AG20443 (cell line): ENCODE measurements at places on chromosomes 1 and 21.
A peak's percentile ranks its signal among the peaks of the same experiment; 100 is the strongest.

DNA sequence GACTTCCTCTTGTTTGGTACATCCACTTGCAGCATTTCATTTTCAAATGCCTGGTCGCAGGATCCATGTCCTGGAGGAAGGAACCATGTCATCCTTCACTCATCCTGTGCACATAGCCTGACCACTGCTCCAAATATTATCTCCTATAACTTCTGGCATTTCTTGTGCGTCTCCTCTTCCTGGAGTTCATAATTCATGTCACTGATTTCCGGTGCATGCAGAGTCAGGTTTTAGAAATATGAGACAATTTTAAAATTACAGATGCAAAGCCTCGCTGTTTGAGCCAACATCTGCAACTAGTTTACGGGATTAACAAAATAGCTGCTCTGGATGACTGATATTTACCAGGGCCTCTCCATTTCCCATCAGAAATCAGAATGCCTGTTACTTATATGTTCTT, 268.1 kb downstream of the DNM3 start:
- DNase-seq: peak; percentile 33

DNA sequence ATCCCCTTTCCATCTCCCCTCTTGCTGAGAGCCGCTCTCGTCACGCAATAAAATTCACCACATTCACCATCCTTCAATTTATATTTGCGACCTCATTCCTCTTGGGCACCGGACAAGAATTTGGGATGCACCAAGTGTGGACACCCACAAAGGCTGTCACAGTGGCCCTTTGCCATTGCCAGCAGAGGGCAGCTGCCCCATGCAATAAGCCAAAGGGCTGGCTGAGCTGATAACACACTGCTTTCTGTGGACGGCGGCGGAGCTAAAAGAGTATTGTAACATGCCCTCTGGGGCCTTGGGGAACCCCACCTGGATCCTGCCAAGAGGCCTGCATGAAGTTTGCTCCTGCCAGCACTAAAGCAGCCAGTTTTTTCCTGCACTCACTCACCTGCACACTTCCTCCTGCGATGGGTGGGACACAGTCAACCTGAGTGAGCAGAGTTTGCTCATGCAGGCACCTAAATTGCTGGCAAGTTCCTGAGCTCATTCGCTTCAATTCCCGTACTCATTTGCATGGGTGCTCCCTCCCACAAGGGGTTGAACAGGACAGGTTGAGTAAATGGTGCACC, 792.3 kb upstream of the ADAMTS5 start:
- DNase-seq: peak; percentile 16

- no peak for DNase-seq
Measured at GRCh38 chr1:194297094-194297493, 1110.7 kb upstream of the B3GALT2 start.

GRCh38 chr1:115284209-115284608, 53.8 kb downstream of the NGF start:
- DNase-seq: no peak

DNA sequence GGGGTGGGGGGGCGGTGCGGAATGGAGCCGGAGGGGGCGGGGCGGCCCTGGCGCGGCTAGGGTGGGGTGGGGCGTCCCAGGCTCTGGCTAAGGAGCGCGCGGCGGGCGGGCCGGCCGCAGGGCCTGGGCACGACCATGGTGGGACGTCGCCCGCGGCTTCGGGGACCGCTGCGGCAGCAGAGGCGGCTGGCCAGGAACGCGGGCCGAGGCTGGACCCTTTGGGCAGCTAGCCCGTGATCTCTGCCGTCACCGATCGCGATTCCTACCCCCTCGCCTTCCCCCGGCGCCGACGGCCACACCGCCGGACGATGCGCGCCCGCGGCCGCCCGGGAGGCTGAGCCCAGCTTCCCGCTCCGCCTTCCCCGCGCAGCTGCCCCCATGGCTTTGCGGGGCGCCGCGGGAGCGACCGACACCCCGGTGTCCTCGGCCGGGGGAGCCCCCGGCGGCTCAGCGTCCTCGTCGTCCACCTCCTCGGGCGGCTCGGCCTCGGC, at the start of gene MAP3K21:
Gene MAP3K21 (plus strand): TSS at position 74 of the 491 bp plus-strand sequence. CDS start 305 bp downstream, at position 379.
- DNase-seq: peak; percentile 42

DNA sequence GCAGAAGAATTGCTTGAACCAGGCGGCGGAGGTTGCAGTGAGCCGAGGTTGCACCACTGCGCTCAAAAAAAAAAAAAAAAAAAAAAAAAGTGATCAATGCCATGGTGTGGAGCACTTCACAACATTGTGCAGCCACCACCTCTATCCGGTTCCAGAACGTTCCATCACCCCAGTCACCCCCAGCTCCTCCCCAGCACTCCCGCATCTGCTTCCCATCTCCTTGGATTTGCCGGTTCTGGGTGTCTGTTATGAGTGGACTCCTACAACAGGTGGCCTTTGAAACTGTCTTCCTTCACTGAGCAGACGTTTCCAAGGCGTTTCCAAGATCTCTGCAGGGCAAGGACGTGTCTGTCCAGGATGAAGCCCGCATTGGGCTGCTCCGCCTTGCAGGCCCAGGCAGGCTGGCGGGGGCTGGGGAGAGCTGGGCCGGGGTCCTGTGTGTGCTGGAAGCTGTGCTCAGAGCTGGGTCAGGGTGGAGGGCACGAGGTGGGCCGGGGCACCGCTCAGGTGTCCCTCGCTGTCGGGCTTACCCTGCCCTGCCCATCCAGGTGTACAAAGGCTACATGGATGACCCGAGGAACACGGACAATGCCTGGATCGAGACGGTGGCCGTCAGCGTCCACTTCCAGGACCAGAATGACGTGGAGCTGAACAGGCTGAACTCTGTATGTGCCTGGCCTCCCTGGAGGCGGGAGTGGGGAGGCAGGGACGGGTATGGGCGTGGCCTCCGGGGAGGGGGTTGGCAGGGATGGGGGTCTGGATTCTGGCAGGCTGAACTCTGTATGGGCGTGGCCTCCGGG, 14.9 kb upstream of the LRRC3 start:
- DNase-seq: no peak

DNA sequence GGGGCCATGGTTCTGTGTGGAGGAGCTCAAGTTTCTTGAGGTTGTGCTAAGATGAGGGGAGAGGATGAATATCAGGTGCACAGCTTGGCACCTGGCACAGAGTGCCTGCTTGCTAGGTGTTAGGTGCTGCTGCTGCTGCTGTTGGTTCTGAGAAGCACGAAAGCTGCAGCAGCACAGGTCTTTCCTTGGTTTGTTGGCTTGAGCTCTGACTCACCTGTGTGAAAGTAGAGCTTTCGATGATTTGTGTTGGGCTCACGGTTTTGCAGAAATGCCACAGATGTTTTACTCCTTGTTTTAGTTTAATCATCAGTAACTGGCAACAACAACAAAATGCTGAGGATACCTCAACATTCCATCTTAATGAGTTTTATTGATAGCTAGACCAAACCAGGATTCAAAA, 221.6 kb downstream of the BRINP2 start:
- DNase-seq: no peak

DNA sequence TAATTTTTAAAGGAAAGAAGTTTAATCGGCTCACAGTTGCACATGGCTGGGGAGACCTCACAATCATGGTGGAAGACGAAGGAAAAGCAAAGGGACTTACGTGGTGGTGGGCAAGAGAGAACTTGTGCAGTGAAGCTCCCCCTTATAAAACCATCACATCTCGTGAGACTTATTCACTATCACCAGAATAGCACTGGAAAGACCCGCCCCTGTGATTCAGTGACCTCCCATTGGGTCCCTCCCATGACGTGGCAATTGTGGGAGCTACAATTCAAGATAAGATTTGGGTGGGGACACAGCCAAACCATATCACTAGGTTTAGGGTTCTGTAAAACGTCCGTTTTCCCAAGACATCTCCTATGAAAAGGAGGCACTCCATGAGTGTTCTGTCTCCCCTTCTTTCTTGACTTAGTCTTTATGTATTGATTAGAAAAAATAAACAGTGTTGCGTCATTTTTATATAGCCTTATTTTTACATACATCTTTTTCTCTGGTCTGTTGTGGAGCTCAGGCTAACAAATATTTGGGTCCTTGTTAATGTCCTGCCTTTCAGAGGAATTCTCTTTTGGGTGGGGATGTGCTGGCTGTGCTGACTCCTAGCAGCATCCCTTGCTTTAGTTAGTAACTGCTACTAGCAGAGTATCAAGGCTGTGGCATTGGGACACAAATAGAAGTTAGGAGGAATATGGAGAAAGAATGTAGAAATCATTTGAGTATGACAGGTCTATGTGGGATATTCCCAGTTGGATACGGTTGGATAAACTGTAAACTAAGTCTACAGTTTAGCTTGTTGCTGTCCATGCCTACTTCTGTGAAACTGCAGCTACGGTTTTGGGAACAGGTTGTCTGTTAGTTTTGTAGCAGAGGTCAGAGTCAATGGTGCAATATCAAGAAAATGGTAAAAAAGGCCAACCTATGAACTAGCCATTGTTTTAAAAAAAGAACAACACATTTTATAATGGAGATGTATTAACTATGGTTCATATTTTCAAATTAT, 23.5 kb downstream of the BACH1 start:
- DNase-seq: no peak

DNA sequence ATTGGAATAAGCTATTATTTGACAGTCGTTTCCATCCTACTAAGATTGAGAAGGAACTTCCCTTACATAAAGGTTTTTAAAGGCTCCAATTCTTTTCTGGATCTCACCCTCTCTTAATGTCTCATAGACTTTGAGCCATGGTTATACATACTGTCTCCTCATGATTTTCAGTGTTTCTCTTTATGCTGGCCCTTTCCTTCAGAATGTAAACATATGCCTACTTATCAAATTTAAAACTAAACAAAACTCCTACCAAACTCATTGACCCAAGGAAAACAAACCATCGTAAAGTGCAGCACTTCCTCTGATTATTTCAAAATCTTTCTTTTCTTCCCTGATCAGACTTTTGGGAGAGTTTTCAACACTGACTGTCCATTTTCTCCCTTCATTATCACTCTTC, 163.4 kb upstream of the DPYD start:
- DNase-seq: no peak

DNA sequence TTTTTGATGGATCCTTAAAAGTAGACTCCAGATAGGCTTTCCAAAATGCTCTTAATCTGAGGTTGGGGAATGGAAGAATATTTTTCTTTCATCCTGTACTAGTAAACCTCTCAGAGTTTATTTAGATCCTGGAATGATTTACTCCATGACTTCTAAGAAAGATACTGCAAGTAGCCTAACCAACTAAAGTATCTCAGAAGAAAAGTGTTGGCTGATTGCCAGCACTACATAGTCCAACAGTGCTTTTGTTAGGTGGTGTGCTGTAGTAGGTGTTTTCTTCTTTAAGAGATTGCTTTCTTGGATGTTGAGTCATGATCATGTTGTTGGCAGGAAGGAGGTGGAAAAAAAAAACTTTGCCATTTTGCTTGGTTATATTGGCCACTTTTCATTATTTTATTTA, 119.8 kb downstream of the OSBPL9 start:
- peak; percentile 11 for DNase-seq

DNA sequence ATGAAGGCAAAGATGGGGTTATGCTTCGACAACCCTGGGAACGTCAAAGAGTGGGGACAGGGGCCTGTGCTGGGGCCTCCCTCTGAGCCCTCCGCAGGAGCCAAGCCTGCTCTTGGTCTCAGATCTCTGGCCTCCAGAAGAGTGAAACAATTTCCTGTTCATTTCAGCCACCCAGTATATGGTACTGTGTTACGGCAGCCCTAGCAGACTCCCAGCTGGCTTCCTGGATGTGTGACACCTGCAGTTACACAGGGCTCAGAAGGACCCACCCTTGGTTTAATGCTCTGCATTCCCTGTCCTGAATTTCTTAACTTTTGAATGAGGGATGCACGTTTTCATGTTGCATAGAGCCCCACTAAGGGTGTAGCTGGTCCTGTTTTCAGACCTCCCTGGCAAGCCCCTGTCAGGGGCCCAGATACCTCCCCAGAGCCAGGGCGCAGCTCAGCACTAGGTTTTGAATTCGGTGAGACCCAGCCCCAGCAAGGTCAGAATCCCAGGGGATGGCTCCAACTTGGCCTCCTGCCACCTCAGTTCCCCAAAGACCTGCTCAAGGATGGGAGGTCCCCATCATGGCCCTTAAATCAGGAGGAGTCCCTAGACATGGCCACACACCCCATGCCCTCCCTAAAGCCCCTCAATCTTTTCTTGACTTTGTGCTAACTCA, 79.0 kb upstream of the IFFO2 start:
- DNase-seq: peak; percentile 11

DNA sequence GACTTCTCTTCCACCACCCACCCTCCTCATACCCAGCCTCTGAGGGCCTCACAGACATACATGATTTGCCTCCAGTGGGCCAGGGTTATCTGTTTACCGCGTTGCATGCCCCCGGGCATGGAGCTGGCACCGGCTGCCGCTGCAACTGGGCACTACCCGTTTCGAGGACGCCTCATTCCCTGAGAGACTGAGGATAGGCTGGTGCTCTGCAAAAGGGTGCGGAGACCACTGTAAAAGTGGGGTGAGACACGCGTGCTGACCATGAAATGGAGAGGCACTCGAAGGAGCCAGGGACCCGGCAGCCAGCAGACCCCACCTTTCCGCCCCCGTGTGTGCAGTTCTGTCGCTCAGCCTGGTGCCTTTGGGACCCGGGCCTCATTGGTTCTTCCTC, 20.6 kb downstream of the TP73 start:
- DNase-seq: no peak

DNA sequence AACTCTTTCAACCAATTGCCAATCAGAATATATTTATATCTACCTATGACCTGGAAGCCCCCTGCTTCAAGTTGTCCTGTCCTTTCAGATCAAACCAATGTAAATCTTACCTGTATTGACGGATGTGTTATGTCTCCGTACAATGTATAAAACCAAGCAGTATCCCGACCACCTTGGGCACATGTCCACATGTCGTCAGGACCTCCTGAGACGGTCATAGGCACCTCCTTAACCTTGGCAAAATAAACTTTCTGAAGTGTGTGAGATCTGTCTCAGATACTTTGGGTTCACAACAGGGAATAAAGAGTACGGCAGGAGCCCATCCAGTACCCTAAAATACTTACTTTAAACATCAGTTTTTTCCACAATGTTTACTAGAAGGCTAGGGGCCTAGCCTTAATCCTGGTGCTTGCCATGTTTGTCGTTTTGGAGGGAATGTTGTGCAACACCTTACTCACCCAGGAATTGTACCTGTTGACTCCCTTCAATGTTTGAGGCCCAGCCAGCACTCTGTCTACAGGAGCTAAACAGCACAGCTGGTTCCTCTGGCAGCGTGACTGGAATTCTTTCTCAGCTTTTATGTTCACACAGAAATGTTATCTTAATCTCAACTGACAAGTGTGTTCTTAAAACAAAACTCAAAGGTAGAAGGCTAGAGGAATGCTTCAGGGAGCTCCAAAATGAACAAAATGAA, 90.8 kb upstream of the USP25 start:
- DNase-seq: no peak

DNA sequence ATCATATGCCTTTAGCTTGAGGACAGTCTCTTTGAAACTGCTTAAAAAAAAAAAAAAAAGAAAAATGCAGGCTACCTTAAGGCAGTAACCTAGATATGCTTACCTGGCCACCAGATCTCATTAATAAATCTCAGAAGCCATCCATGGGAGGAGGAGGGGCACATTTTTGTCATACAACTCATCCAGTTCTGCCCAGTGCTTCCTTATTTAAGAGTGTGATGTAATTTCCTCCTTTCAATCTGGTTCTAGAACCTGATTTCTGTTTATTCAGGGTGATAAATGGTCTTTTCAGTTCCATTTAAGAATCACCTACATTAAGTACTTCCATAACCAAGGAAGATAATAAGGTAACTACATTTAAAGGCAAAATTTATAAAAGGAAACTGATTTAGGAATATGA, 6.1 kb downstream of the ERRFI1 start:
- no peak for DNase-seq

- DNase-seq: no peak
Measured at GRCh38 chr1:94068096-94068998, 52.6 kb downstream of the ABCA4 start.

GRCh38 chr1:53196017-53196484, 573 bp upstream of the CPT2 start:
- DNase-seq: no peak

- peak; percentile 88 for DNase-seq
Measured at GRCh38 chr21:32411350-32412161, 950 bp upstream of the EVA1C start.
